Right ventricle myocardium inferior (tissue), 1 donor: ENCODE measurements at places on chromosomes 3 and 15. TPM values are rescaled to one million over a fixed set of nuclear protein-coding genes. Genes with fewer than 3 reads are reported as not detected.

Gene GALNT15
- total RNA-seq = 5.8 TPM

- DNase-seq = peak; percentile 94
These were observed 61.4 kb downstream of the SMAD6 start for GRCh38 chr15:66763186-66764071.

GRCh38 chr3:151213151-151213550 lies 10.1 kb upstream of the GPR171 start:
- no peak for DNase-seq

Gene ALDH1A2
- total RNA-seq = 14.2 TPM

DNA sequence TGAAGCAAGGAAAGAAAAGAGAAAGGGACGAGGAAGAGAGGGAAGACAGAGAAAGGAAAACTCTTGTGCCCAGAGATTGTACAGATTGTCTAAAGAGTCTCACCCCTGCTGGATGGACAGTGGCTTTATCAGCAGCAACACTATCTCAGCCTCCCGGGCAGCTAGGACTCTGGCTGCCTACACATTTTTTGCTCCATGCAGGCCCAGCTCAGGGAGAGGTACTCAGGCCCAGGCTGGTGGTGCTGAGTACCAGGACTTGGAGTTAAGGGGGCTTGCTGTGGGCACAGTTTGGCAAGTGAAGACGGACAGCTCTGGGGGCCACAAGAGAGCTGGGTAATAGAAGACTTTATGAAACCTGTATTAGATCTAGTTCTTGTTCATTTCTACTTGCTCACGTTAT lies 19.1 kb upstream of the RHCG start:
- no peak for DNase-seq

DNA sequence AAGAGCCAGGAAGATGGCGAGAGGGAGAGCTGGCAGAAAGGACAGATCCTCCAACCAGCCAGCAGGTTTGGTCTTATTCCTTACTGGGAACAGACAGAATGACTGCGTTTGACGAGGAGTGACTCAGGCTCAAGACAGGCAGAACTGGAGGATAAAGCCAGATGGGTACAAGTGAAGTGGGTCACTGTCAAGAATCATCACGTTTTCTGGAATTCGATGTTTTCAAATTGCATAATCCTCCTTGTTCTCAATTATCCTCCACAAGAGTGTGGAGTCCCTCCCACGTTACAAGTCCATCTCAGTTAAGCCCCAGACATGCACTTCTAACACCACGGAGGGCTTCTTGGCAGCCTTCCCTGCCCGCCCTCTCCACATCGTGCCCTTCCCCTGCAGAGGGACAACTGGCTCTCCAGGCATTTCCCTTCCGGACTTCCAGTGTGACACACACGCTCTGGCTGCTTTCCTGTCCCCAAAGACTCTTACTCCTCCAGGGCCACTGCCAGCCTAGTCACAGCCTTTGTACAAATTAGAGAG lies 183.1 kb downstream of the CHST2 start:
- peak; percentile 68 for DNase-seq

Gene FRMD5
- 43.0 TPM for total RNA-seq

DNA sequence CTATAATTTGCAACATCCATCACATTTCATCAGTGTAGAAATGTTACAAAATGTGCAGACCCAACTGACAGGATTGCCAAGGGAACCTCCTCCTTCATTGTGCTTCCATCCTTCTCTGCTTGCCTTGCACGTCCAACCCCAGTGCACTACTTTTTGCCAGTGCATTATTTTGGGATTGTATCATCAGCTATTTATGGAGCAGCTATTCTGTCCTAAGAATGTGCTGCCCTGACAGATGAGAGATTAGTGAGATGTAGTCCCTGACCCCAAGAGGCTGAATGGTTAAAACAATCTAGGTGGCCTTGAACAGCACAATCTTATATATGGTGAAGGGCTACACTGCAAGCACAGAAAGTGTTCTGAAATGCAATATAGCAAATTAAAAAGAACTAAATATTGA lies 935.8 kb downstream of the IGSF11 start:
- no peak for DNase-seq

DNA sequence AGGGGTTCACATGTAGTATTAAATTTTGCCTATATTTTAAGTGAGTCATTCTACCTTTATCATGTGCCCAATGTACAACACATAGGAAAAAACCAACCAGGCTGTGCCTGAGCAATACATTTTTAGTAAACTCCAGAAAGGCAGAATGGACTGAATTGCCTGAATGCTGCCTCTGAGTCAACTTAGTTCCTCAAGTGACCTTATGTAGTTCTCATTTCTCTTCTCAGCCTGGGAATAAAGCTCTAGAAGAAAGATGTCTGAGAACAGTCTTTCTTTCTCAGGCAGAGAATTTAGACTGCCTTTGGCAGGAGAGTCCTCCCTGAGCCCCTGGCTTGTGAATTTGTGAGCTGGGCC lies 13.0 kb downstream of the ST3GAL6 start:
- no peak for DNase-seq

- no peak for DNase-seq
These were observed 36.1 kb upstream of the PLSCR5 start for GRCh38 chr3:146640955-146641867.

DNA sequence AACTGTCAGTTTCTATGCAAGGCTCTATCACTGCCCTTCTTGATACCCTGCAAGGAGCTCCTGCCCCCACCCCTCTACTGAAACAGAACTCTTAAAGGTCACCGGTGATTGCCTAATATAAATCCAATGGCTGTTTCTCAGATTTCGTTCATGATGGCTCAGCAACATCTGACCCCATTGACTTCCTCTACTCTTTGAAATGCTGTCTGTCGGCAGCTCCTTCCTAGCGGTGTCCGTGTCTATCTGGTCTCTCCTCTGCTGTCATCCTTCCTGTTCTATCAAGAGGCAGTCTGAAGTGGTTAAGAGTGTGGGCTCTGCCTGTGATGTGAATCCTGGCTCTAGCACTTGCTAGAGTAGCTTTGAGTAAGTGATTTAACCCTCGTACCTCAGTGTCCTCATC lies 5.5 kb downstream of the TMEM266 start:
- no peak for DNase-seq

Gene BMF
- 3.2 TPM for total RNA-seq

GRCh38 chr15:89021224-89021623 lies 67.0 kb upstream of the ABHD2 start:
- DNase-seq = no peak
